T-helper 1 cell (primary cell): ENCODE measurements at places on chromosomes 12 and 14.

GRCh38 chr14:37145395-37145794, 27.0 kb downstream of the SLC25A21 start:
- no peak for DNase-seq

- no peak for DNase-seq
Observed at GRCh38 chr14:65471038-65471878, 58.7 kb downstream of the FUT8 start.

GRCh38 chr12:68207276-68207675, 18.3 kb downstream of the IL26 start:
- no peak for DNase-seq

- no peak for DNase-seq
Observed at GRCh38 chr14:91284146-91284790, 39.8 kb upstream of the GPR68 start.

- no peak for DNase-seq
Observed at GRCh38 chr12:30142301-30142700, 358.6 kb upstream of the TMTC1 start.

DNA sequence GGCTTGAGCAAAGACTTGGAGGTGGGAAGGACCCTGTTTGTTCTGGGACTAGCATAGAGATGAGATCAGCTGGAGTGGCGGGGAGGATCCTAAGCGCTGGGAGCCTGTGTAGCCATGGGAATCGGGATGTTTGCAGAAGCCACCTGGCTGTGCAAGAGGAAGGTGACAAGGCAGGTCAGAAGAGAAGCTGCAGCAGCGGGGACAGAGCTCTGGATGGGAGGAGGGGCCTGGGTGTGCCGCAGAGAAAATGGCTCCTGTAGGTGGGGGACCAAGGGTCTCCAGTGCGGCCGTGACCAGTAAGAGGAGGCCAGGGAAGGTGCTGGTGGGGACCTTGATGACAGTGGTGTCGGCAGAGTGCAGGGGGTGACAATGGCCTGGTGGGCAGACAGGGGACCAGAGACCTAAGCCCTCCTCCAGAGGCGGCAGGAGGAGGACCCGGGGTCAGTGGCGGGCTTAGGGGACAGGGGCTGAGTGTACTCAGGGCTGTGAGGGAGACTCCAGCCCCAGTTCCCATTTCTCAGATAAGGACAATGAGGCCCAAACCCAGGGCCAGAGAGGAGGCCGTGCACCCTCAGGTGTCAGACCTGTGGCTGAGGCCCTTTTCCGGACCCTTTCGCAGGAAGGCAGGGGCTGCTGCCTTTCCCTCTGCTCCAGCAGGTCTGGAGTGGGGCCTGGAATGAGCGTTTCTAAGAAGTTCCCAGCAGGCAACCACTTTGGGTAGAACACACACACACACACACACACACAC, 206.6 kb upstream of the RTL1 start:
- DNase-seq = no peak

DNA sequence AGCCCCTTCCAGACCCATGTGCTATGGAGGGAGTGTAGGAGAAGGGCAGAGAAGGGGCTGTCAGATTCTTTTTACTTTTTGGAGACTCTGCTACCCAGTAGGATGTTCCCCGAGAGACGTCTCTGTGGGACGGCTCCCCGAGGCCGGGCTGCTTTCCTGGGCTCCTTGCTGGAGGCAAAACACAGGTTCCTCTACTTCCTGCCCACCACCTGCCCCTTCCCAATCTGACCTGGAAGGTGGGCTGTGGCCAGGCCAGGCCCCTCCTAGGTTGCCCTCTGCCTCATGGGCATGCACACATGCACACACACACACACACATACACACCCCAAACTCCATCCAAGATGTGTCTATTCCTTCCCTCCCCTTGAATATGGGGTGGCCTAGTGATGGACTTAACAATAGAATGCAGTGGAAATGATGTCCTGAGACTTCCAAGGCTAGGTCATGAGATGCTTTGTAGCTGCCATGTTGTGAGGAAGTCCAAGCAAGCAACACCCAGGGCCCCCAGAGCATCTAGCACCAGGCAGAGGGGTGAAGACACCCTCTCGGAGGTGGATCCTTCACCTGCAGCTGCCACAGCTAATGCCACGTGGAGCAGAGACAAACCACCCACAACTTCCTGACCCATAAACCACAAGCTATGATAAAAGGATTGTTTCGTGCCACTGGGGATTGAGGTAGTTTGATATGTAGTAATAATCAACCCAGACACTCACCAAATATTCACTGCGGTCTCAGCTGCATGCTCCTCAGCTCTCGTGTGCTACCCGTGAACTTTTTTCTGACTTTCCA, 1.6 kb upstream of the ASB2 start:
- DNase-seq = peak; percentile 28

GRCh38 chr12:67909091-67909531, 80.1 kb upstream of the IFNG-AS1 start:
- no peak for DNase-seq

GRCh38 chr14:35526962-35527361, 7.0 kb upstream of the INSM2 start:
- DNase-seq = no peak

DNA sequence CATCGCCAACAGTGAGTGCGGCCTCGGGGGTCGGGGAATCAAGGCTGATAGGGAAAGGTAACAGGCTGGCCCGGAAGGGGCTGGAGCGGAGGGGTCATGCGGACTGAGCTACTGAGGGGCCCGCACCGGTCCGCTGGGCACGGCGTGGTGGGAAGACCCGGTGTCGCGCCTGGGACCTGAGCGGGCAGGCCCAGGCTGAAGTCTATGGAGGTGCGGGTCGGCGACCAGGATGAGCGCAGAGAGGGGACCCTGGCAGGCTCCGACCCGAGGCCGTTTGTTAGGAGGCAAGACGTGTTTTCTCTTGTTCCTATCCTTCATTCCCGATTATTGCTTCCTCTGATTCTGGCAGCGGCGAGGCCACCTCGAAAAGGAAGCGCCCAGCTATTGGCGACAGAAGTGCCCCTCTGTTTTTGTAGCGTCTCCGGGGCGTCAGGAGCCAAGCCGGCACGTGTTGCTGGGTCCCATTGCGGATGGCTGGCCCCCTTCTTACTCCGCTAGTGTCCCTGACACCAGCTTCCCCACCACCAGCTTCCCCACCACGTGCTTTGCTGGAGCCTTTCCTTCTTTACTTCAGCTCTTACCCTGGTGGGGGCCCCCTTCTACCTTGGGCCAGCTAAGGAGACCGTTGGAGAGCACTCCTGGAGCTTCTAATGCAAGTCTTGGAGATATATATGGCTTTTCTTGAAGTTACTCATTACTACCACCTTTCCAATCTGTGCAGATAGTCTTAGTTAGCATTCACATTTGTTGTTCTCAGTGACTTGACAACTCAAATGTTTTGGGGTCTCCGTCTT, 653 bp downstream of the PA2G4 start:
- peak; percentile 17 for DNase-seq

DNA sequence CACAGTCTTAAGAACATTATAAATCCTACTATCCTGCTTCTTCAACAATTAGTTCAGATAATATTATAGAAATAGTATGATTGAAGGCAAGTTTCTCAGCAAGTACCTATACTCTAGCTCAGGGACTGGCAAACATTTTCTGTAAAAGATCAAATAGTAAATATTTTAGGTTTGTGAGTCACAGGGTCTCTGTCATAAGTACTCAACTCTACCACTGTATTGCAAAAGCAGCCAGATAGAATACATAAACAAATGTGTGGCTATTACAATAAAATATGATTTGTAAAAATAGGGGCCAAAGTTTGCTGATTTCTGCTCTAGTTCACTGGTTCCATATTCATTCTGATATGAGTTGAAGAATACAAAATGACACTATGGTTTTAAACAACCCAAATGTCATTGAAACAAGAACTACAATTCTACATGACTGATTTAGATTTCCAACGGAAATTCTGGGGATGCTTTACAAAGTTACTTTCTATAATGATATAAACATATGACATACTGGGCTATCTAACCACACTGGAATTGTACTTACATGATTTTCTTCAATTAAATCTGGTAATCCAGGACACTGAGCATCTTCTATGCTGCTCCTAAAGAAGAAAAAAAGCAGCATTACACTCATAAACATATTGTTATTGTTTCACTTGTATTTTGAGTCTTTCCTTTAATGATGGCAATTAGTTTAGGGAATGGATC, 23.2 kb downstream of the LGALS3 start:
- DNase-seq = no peak

DNA sequence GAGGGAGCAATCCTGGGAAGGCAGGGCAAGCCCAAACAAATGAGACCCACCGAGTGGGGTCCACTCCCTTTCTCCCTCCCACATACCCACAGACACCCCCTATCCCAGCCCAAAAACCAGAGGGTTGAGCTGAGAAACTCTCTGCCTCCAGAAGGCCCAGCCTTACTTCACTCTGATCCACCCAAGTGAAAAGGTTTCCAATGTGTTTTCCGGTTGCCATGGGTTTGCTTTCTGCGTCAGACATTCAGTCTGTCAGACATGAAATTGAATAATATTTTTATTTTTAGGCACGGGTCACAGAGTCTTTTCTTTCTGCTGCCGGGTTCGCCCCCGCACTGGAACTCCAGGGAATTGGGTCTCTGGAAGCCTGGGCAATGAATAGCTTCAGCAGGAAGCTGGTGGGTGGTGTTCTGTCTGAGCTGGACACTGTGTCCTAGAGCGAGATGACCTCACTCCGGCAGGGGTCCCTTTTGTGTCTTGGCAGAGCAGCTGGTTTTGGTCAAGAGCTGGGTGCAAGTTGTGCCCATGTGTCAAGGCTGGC, 69.8 kb upstream of the CLMN start:
- no peak for DNase-seq

GRCh38 chr14:74820288-74820687, 55.7 kb downstream of the PROX2 start:
- no peak for DNase-seq

- DNase-seq = no peak
Observed at GRCh38 chr14:72647782-72648181, 246.1 kb downstream of the DPF3 start.

- no peak for DNase-seq
Observed at GRCh38 chr12:105382771-105383622, 52.5 kb downstream of the C12orf75 start.

DNA sequence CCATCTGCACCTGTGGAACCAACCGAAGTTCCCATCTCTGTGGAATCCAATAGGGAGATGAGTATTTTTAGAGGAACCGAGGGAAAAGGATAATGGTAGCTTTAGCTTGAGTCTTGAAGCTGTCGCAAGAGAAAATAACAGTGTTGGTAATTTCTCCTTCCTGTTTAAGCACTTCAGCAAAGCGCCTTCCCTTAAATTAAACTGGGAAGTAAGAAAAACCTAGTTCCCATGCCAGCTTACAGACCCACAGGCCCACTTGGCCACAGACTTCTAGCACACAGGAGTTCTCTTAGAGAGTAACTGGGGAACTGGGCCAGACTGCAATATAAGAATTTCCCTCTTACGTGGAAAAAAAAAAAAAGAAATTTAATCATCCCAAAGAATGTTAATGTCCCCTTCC, 223.8 kb downstream of the EFCAB11 start:
- no peak for DNase-seq

DNA sequence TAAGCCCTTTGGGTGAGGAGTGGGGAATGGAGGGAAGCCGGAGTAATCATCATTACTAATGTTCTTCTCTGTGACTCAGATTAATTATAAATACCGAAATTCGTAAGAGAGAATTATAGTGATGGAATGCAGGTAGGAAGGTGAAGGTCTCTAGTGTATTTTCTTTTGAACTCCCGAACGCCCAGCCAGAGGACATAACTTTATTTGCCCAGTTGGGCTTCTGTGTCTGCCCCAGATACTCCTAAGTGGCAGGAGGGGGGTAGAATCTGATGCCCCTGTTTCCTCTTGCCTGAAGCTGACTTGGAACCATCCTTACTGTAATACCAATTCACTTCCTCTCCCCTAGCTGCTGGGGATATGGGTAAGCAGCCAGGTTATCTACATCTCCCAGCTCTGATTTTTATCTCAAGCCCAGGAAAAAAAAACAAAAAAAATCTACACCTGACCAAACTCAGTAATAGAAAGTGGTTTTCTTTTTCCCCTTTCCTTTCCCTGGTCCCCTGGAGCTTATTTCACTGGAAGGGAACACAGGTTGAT, 84.4 kb upstream of the CISTR start:
- DNase-seq = no peak

- DNase-seq = no peak
Observed at GRCh38 chr14:37268788-37269187, 71.1 kb downstream of the MIPOL1 start.

GRCh38 chr12:108648371-108648770, 14.7 kb upstream of the SELPLG start:
- DNase-seq = no peak

GRCh38 chr14:50028458-50028857, 87.9 kb downstream of the VCPKMT start:
- DNase-seq = no peak

GRCh38 chr12:50928392-50928791, 24.0 kb upstream of the HIGD1C start:
- DNase-seq = no peak

GRCh38 chr14:69610020-69610873, 1.1 kb upstream of the SUSD6 start:
- no peak for DNase-seq

DNA sequence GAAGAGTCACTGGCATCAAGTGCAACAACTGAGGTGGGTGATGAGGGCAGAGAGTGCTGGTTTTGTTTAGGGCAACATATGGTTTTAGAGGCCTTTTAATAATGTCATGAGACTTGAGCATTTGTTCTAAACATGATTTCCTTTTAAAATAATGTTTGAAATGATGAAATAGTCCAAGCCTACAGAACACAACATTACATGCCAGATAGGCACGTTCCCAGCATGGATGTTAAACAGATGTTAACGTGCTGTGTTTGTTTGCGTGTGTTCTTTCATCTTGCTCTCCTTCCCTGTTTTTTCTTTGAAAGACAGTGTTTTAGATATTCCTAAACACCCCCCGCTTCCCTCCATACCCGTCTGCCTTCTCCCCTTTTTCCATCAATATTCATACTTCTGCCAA, 82.3 kb downstream of the RGS6 start:
- DNase-seq = no peak

GRCh38 chr12:47222520-47223030, 142.8 kb upstream of the AMIGO2 start:
- DNase-seq = no peak
